ENCODE measurements at places on chromosomes 5 and 9.

DNA sequence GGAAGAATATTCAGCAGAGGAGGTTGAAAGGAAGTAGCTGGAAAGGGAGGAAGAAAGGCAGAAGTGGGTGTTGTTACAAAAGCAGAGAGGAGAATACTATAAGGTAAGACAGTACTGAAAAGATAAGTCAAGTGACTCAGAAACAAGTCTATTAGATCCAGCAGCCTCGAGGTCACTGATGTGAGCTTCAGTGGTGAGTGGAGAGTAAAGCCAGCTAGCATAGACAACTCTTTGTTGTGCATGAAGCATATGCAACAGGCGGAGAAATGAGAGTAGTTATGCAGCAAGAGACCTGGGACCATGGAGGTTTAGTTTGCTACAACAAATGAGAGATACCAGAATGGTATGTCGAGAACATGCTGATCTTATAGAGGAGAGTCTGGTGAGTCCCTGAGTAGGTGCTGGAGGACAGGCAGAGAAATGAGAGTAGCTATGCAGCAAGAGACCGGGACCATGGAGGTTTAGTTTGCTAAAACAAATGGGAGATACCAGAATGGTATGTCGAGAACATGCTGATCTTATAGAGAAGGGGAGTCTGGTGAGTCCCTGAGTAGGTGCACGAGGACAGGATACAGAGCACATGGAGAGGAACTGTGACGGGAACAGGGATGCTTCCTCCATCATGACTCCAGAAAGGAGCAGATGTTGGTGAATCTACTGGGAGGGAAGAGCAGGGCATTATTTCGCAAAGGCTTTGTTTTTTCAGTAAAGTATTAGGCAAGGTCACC is 36.0 kb downstream of the EQTN start:
- DNase-seq = no peak

DNA sequence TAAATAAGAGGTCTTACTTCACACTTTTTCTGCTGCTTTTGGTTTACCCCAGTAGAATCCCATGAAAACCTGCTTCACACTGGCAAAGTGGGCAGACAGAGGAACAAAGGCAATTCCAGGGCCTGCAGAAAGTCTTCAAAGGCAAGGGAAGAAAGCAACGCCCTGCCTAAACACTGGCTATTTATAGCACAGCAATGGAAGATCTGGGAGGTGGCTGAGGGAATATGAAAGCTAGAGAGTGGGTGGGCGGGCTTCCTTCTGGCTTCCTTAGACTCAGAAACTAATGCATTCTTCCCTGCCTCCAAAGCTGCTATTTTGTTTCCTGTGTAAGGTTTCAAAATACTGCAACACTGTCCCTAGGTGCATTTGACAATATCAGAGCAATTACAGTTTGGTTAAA is 46.8 kb downstream of the ELAVL2 start:
- DNase-seq = no peak

- DNase-seq = no peak
Measured at GRCh38 chr9:87810679-87811178, 71.9 kb upstream of the SPATA31E1 start.

- no peak for DNase-seq
Measured at GRCh38 chr5:119828541-119828940, 199.2 kb downstream of the FAM170A start.

DNA sequence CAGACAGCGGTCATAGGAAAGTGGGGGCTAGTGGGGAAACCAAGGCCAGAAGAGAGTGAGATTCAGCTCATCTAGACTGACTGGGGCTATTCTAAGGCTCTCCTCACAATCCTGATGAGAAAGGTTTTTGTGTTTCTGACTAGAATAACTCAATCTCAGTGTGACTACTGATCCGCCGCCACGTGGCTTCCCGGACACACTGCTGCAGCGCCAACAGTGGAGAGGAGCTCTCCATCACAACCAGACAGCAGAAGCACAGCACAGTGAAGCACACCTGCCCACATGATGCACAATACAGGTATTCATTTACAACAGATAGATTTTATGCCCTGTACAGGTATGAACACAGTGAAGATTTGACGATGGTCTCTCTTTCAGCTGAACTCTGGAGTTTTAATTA is 25.4 kb downstream of the NREP start:
- DNase-seq = no peak

DNA sequence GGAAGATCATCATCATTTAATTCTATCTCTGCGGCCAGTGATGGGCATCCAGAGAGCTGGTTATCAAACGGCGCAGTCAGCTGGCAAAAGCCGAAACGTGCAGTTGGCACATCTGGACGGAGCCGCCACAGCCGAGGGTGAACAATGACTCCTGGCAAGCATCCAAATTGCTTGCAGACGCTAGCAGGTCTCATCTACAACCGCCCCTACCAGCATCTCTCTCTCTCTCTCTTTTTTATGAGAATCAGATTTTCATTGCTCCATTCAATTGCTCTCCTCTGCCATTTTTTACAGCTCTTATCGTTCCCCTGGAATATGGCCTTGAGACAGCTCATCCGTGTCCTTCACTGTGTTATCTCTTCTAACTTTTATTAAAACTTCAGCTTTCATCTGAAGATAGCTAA is 165.2 kb downstream of the MAPKAP1 start:
- DNase-seq = no peak

DNA sequence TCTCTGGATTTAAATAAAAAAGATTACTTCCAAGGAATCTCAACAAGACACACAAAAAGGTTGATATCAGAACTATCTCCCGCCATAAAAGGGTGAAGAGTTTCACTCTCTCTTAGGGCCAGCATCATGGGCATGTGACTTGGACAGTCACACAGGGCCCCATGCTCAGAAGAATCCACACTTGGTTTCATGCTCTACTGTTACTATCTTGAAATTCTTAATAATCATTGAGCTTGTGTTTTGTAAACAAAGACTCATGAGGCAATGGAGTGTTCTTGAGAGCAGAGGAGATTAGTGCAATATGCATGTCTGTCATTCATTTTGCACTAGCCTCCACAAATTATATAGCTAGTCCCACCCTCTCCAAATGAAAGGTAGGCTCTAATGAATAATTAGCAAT is 58.4 kb downstream of the HMHB1 start:
- DNase-seq = no peak

DNA sequence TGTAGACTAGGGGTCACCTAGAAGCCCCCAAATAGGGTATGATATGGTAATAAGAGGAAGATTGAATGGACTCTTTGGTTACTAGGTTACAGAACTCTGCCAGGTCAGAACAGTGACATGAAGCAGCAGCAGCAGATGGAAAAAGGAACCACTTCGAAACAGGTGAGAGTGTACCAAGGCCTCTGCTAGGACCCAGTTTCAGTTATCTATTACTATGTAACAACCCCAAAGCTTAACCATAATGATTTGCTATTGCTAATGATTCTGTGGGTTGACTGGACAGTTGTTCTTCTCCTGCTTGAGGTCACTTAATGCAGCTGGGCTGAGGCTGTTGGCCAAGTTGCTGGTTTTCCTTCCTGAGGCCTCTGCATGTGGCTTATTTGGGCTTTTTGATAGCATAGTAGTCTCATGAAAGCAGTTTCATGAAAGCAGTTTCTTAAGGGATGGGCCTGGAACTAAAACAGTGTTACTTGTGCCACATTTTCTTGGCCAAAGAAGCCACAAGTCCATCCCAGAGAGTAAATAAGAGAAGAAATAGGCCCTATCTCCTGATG is 17.6 kb downstream of the C9orf43 start:
- no peak for DNase-seq

DNA sequence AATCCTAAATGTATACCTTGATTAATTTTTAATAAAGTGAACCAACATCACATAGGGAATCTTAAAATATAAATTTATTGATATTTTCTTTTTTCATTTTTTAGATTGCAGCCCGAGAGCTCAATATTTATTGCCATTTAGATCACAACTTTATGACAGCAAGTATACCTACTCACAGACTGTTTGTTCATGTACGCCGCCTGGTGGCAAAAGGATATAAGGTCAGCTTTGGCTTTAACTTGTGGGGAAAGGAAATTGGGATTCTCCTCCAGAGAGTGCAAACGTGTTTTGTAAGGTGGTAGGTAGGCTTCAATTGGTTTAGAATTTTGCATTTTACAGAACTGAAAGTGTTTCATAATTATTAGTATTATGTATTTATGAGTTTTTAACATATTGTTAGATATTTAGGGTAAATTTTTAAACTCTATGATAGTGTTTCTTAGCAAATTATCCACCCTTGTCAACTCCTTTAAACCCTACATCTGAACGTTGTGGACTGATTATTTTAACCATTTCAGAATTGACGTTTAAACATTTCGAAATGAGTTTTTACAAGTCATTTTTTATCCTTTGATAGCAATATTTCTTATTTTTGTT is 17.5 kb upstream of the DHFR start:
- peak; percentile 71 for DNase-seq

GRCh38 chr5:158456756-158457155 is 597.8 kb upstream of the CLINT1 start:
- DNase-seq = no peak

DNA sequence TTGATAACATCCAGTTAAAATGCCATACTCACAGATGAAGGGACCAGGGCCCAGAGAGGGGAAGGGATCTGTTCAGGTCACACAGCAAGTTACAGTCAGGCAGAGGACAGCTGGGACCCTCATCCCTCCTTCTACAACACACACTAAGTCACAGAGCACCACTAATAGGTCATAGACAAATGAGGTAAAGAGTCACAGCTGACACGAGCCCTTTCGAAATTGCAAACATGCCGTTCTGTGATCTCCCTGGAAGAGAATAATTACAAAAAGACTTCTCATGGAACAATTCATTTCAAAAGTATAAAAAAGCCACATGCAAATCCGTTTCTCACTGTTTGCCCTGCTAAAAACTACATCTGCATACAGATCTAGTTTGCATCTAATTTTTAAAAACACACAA is 15.5 kb downstream of the IGFBPL1 start:
- no peak for DNase-seq

DNA sequence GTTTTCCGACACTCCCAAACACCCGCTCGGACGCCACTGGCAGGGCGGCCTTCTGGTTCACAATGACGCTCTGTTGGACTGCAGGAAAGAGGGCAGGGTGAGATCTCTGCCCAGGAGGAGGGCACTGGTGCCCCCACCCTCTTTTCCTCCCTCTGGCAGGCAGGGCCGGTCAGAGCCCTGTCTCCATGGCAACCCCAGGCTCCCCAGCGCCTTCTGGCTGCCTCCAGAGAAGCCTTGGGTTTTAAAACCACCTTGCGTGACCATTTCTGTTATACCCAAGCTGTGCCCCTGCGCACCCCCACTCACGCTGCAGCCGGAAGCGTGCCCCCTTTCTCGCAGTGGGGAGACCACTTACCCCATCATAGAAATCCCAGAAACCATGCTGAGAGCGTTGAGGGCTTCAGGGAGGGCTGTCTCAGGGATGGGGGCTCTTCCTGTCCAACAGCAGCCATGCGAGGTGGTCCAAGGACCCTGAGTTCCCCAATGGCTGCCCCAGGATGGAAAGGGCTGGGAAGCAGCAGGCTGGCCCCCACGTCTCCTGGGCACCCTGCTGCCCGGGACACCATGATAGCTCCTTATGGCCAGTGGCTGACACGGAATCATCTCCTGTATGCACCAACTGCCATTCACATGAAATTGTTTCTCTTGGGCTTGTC is 7.3 kb downstream of the C9orf50 start:
- no peak for DNase-seq

DNA sequence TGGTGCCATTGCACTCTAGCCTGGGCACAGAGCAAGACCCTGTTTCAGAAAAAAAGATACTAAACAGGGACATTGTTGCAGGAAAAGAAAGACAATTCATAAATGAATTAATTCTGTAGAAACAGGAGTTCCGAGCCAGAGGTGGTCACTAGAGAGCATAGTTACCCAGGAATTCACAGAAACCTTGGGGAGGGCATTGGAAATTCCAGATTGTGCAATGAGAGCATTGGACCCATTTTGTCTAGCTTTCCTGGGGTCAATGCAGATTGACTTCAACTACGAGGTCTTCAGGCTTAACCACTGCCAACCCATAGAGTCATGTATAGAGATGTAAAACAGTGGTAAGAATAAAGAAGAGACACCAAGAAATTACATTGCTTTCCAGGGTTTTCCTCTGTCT is 63.1 kb downstream of the ABHD17B start:
- DNase-seq = no peak

- no peak for DNase-seq
Measured at GRCh38 chr9:5043381-5043780, 58.3 kb downstream of the JAK2 start.

DNA sequence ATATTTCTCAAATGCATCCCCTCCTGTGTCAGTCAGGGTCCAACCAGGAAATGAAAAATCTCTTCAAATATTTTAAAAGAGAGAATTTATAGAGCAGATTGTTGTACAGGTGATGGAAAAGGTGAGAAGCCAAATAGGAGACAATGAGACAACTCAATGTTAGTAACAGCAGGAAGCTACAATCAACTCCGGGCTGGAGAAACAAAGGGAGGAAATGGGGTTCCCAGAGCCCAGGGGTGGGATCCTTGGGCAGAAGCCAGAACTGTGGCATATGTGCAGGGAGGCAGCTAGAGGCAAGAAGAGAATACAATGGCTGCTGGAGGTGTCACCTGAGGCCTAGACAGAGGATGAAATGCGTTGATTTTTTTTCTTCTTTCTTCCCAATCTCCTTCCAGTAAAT is 361.8 kb upstream of the ACTBL2 start:
- no peak for DNase-seq

DNA sequence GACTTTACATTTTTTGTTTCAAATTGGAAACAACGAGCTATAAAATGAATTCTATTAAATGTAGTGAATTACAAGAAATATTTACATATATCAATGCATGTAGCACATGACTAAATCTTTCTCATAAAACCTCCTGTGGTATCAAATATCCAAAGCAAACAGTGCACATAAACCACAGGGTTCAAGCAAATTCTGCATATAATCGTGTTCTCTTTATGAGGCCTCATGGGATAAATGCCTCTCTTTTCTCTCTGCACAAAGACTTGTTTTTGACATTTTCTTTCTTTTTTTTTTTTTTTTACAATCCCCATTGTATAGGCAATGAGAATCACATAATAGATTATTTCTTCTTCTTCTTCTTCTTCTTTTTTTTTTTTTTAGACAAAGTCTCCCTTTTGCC is 1117.2 kb upstream of the DMAC1 start:
- no peak for DNase-seq

- DNase-seq = no peak
Measured at GRCh38 chr9:130188860-130189481, 16.8 kb downstream of the NCS1 start.
